ENCODE measurements at places on chromosomes 16 and 17.

DNA sequence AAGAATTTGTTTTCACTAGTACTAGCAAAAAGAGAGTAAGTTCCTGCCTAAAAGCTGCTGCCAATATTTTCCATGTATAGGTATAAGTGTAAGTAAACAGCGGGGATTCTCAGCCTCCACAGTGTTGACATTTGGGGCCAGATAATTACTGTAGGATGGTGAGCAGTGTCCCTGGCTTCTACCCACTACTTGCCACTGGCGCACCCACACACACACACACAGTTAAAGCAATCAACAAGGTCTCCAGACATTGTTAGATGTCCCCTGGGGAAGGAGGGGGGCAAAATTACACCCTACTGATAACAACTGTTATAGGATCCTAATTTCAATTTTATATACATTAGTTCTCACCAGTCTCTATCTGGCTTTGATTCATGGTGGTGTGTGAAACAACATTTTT, 417.0 kb upstream of the PSMD7 start:
- DNase-seq, result no peak

DNA sequence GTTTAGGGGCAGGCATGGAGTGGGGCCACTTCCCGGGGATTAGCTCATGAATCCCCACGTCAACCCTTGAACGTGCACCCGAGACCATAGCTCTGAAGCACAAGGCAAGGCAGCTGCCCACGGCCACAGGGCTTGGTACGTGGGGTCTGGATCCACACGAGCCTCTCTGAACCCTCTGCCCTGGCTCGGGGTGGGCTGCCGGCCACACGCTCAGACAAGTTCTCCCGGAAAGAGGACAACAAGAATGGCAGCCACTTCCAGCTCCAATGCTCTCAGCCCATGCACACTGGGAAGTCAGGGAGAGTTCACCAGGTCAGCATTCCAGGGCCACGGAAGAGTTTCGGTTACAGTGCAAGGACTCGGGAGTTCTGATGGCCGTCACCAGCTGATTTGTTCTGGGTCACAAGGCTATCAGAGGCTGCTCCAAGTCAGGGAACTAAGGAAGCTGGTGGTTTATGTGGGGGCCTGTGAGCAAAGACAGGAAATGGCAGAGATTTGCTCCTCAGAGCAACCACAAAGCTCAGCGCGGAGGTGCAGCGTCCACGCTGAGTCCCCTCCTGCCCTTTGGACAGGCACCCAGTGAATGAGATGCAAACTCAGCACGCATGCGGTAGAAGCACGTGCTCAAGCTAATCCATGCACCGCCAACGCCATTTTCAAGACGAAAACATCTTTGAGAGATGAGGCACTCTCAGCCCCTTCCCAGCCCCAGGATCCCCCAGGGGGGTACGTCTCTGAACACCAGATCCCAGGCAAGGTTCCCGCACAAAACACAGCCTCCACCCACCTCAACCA, 356.4 kb downstream of the FOXL1 start:
- no peak for DNase-seq

DNA sequence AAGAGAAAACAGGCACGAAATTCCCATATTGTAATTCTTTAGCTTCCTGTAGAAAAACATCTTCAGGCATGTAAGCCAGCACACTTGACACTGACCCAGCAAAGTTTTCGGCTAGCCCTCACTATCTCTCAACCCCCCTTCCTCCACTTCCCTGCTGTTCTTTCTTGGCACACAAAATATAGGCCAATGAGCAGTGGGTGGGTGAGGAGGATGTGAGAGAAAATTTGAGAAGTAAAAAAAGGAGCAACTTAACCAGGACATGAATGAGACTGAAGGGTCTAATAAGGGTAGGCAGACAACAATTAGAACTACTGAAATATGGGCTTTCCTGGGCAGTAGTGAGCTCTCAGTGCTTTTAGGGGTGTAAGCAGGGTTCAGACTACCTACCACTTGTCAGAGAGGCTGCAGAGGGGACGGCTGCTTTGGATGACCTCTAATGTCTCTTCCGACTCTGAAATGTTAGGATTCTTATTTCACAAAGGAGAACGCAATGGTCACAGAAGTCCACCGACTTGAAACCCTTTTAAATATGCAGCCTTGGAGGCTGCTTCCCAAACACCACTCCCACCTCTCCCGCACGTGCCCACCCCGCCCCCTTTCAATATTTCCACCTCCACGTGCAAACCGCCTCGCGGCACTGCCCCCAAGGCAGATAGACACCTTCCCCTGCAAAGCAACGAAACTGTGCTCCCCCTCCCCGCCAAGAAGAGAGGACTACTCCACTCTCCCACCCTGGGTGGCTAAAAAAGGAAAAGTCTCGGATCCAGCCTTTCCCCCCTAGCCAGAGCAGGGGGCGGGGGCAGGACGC, 889 bp downstream of the MBTD1 start:
- peak; percentile 19 for DNase-seq

GRCh38 chr16:28511031-28511430, 4.4 kb upstream of the IL27 start:
- DNase-seq, result no peak

GRCh38 chr16:20866145-20866772, 33.9 kb downstream of the DCUN1D3 start:
- DNase-seq, result no peak

DNA sequence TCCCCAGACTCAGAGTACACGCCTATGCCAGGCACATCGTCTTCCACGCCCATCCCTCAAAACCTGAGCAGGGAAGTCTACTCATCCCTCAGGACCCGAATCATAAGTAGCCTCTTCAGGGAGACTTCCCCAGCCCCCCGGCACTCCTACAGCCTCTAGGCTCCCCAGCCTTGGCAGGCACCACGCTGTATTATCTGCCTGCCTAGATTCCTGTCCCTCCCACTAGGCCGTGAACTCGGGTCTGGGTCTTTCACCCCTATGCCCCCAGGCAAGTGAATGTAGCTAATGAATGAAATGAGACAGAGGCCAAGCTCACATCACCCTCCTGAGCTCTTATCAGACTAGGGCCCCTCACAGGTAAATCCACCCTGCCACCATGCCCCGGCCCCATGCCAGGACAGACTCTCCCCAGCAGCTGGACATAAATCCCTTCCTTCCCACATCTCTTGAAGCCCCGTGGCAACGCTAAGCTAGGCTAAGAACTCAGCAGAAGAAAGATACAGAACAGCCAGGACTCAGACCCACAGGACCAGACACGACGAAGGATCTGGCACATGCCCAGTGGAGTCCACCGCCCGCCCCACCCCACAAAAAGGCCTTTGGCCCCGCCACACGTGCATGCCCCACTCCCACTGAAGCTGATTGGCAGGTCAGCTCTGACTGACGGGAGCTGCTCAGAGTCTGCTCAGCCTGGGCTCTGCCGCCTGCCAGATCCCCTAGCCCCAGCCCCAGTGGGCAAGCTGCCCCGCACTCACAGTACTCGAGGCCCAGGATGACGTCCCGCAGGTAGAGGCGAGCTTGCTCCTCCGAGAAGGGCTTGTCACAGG, 13.0 kb downstream of the CAMKK1 start:
- DNase-seq, result no peak

GRCh38 chr16:78718141-78718540, 618.7 kb downstream of the WWOX start:
- no peak for DNase-seq

DNA sequence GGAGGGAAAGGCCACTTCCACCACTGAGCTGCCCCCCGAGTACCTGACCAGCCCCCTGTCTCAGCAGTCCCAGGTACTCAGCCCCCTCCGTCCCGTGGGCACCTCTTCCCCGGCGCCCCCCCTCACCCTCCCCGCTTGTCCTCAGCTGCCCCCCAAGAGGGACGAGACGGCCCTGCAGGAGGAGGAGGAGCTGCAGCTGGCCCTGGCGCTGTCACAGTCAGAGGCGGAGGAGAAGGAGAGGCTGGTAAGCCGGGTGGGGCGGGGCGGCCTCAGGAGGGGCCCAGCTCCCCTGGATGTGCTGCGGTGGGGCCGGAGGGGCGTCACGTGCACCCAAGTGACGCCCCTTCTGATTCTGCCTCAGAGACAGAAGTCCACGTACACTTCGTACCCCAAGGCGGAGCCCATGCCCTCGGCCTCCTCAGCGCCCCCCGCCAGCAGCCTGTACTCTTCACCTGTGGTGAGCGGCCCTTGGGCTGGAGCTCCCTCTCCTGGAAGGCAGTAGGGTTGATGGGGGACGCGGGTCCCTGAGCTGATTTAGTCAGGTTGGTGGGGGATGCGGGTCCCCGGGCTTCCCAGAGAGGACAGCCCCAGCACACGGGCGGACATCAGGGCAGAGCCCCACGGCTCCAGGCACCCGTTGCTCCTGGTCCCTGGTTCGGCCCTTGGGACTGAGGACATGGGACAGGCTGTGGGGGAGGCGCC, 9.5 kb upstream of the MRPL12 start:
- DNase-seq, result no peak
